ENCODE measurements at places on chromosomes 5 and 9. TPM values are rescaled to one million over a fixed set of nuclear protein-coding genes. Genes with fewer than 3 reads are reported as not detected.

GRCh38 chr5:139426203-139426885, 13.0 kb downstream of the DNAJC18 start:
- no peak overlapping the region for H3K27ac ChIP-seq
- H3K27me3 ChIP-seq: no peaks in the 10 kb centered on the region
- H3K4me3 ChIP-seq: no peak overlapping the region
- DNase-seq: no peak
- H3K4me1 ChIP-seq: peaks cover 6% of the 10 kb centered on the region

GRCh38 chr9:114779352-114779845, 26.4 kb downstream of the TNFSF15 start:
- peaks cover 30% of the 10 kb centered on the region for H3K4me1 ChIP-seq
- H3K4me3 ChIP-seq: no peak overlapping the region
- no peaks in the 10 kb centered on the region for H3K36me3 ChIP-seq
- H3K27me3 ChIP-seq: peaks cover 5% of the 10 kb centered on the region
- no peak overlapping the region for H3K27ac ChIP-seq

- DNase-seq: no peak
- H3K36me3 ChIP-seq: no peaks in the 10 kb centered on the region
- H3K27me3 ChIP-seq: peaks cover 23% of the 10 kb centered on the region
- peaks cover 18% of the 10 kb centered on the region for H3K4me1 ChIP-seq
- no peak overlapping the region for H3K27ac ChIP-seq
Observed at GRCh38 chr9:124259158-124259808, 1.5 kb downstream of the NEK6 start.

DNA sequence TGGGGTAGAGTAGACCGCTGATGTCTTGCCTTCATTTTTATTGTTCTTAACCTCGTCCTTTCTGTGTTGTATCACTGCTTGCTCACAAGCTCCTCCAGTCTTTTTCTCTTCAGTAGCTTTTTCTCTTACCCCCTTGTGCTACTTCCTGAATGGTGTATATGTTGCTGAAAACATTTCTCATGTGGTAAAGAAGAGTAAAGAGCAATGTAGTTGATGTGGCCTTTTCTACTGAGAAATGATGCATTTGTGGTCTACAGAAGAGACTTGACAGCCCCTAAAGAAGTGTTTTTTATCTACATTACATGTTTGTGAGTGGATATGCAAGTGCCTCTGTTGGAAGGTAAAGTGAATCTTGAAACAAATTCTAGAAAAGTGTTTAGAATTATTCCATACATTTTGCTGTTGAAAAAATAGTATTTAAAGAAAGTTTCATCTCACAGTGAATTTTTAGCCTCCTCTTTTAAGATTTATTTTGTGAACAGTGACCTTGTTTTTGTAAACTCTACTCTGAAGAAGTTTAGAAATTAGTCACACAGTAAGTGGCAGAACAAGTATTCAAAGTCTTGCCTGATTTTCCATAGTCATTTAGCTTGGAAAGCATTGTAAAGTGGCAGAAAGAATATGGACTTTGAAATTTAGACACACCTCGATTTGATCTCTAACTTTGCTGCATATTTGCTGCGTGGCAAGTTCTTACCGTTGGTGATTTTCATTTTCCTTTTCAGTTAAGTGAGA, 17.4 kb downstream of the CDC42SE2 start:
- H3K27ac ChIP-seq: peak overlapping the region; percentile 98
- H3K36me3 ChIP-seq: peaks cover 6% of the 10 kb centered on the region
- peaks cover 94% of the 10 kb centered on the region for H3K4me1 ChIP-seq
- no peaks in the 10 kb centered on the region for H3K27me3 ChIP-seq

DNA sequence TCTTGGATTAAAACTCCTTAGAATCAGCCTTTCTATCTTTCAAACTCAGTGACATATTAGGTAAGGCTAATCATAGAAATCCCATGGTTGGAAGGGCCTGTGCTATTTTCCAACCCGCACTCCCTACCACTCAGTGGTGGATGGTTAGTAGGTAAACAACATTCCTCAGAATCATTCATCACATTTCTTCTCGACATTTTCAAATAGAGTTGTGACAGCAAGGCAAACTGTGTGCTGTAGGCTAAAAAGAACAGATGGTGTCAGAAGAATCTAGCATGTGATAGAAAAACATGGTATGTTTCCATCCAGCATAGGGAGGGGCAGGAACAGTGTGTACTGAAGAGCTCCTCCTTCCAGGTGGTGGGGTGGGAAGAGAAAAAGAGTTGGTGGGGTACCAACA, 227.3 kb upstream of the NMUR2 start:
- H3K27ac ChIP-seq: no peak overlapping the region
- H3K4me3 ChIP-seq: no peak overlapping the region
- H3K27me3 ChIP-seq: no peaks in the 10 kb centered on the region
- H3K36me3 ChIP-seq: no peaks in the 10 kb centered on the region
- no peaks in the 10 kb centered on the region for H3K4me1 ChIP-seq

DNA sequence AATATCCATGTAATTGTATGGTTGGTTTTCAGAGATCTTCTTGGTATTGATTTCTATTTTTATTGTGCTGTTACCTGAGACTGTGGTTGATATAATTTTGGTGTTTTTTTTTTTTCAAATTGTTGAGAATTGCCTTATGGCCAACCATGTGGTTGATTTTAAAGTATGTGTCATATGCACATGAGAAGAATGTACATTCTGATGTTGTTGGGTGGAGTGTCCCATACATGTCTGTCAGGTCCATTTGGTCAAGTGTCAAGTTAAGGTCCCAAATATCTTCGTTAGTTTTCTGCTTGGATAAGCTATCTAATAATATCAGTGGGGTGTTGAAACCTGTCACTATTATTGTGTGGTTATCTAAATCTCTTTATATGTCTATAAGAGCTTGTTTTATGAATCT, 160.0 kb upstream of the ITGA1 start:
- H3K4me3 ChIP-seq: no peak overlapping the region
- H3K36me3 ChIP-seq: no peaks in the 10 kb centered on the region
- no peak overlapping the region for H3K27ac ChIP-seq
- no peaks in the 10 kb centered on the region for H3K4me1 ChIP-seq
- no peak for DNase-seq

DNA sequence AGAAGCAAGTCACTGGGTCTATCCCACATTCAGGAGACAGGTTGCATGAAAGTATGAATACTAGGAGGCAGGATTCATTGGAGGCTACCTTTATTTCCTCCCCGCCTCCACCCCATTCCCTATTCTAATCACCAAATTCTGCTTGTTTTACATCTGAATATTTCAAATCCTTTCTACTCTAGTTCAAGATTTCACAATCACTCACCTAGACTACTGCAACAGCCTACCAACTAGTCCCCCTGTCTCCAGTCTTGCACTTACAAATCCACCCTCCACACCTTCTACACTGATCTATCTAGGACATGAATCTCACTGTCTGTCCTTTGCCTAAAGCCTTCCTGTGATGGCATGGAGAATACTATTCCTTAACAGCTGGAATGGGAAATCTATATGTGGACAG, 6.4 kb upstream of the KIF27 start:
- no peaks in the 10 kb centered on the region for H3K27me3 ChIP-seq
- H3K27ac ChIP-seq: peak overlapping the region; percentile 25
- H3K4me3 ChIP-seq: no peak overlapping the region

- H3K36me3 ChIP-seq: no peaks in the 10 kb centered on the region
- H3K4me1 ChIP-seq: no peaks in the 10 kb centered on the region
- no peak overlapping the region for H3K27ac ChIP-seq
- no peaks in the 10 kb centered on the region for H3K27me3 ChIP-seq
- H3K4me3 ChIP-seq: no peak overlapping the region
Observed at GRCh38 chr5:4700871-4701270, 439.3 kb upstream of the ADAMTS16 start.

GRCh38 chr5:127186657-127187056, 103.9 kb upstream of the MEGF10 start:
- H3K4me3 ChIP-seq: no peak overlapping the region
- no peaks in the 10 kb centered on the region for H3K36me3 ChIP-seq
- no peak overlapping the region for H3K27ac ChIP-seq
- DNase-seq: no peak
- H3K27me3 ChIP-seq: peaks cover 8% of the 10 kb centered on the region
- H3K4me1 ChIP-seq: no peaks in the 10 kb centered on the region

DNA sequence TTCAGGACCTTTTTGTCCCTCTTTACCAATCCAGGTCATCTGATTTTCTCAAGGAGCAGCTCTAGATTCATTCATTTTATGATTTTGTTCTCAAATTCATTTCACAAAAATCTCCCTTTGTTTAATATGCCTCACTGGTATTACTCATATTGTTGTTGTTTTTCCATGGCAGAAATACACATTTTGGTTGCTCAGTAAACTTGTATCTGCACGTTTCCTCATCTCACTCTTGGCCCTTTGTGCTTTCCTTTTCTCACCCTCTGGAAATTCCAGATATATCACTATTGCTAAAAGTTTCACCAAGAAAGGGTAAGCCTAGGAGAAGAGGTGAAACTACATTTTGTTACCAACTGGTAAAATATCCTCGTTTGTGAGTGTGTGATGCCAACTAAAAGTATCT, 14.8 kb downstream of the ASPN start:
- H3K4me3 ChIP-seq: no peak overlapping the region
- H3K36me3 ChIP-seq: no peaks in the 10 kb centered on the region
- H3K27ac ChIP-seq: no peak overlapping the region
- H3K4me1 ChIP-seq: no peaks in the 10 kb centered on the region
- no peaks in the 10 kb centered on the region for H3K27me3 ChIP-seq

Gene FBP1
- polyA plus RNA-seq: 15.6 TPM

Gene DNAJC18
- 2.8 TPM for polyA plus RNA-seq

Gene SPAAR
- polyA plus RNA-seq: not detected

Gene OR13D1
- polyA plus RNA-seq: not detected

Gene GLE1
- polyA plus RNA-seq: 24.9 TPM

Gene GARIN3
- polyA plus RNA-seq: not detected
